ENCODE measurements at places on chromosomes 16 and 17. TPM values are rescaled to one million over a fixed set of nuclear protein-coding genes. Genes with fewer than 3 reads are reported as not detected.

DNA sequence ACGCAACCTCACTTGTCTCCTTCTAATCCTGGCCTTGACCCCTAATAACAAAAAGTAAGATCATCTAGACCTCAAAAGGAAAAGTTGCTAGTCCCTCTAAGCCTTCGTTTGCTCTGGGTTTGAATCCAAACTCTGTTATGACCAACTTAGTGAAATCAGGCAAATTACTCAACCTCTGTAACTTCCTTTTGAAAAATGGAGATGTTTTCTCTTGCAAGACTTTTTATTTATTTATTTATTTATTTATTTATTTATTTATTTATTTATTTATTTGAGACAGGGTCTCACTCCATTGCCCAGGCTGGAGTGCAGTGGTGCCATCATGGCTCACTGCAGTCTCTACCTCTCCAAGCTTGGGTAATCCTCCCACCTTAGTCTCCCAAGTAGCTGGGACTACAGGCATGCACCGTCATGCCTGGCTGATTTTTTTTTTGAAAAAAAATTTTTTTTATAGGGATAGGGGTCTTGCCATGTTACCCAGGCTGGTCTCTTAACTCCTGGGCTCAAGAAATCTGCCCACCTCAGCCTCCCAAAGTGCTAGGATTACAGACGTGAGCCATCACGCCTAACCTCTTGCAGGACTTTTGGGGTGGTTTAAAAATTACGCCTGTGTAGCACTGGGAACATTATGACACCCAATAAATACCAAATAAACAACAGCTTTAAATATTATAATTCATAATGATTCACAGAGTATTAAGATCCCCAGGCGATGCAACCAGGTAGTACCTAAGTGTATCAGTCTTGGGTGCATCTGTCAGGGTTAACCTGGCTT is 63.4 kb downstream of the PITPNC1 start:
- DNase-seq: no peak

- DNase-seq: peak; percentile 39
Observed at GRCh38 chr17:77637818-77638575, 320.5 kb upstream of the TNRC6C start.

GRCh38 chr17:57210972-57211411 is 45.3 kb upstream of the MSI2 start:
- DNase-seq: no peak

DBNDD1 gene
- total RNA-seq: 0.29 TPM

GRCh38 chr17:80559825-80560251 is 15.2 kb downstream of the RPTOR start:
- DNase-seq: peak; percentile 88

GRCh38 chr16:86181526-86181925 is 282.6 kb downstream of the IRF8 start:
- DNase-seq: no peak

- peak; percentile 87 for DNase-seq
Observed at GRCh38 chr16:83779886-83780285, 27.9 kb upstream of the HSBP1 start.

FAM83G gene
- total RNA-seq: 11.6 TPM

- no peak for DNase-seq
Observed at GRCh38 chr16:77689971-77690370, 32.3 kb upstream of the NUDT7 start.

DNA sequence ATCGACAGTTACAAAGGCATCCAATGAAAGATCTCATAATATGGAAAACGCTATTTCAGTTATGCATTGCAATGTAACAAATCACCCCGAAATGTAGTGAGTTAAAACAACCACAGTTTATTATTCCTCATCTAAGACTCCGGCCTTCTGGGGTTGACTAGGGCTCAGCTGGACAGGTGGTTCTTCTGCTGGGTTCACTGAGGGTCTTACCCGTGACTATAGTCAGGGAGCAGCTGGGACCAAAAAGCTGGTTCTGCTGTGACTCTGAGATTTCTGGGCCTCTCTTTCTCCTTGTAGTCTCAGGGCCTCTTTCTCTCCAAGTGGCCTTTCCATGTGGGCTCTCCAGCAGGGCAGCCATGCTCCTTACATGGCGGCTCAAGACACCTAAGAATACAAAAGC is 196.0 kb downstream of the IRX3 start:
- no peak for DNase-seq

GRCh38 chr17:10034719-10035475 is 129.8 kb upstream of the RCVRN start:
- no peak for DNase-seq

- no peak for DNase-seq
Observed at GRCh38 chr17:62732125-62732524, 76.0 kb downstream of the MARCHF10 start.

Data from osteoblast (primary cell).